Stimulated activated CD8-positive, alpha-beta memory T cell treated with anti-CD3 and anti-CD28 coated beads, Interleukin-4, amount 100 ng/mL, for 4 hours (primary cell): ENCODE measurements at places on chromosomes 3 and 15.

DNA sequence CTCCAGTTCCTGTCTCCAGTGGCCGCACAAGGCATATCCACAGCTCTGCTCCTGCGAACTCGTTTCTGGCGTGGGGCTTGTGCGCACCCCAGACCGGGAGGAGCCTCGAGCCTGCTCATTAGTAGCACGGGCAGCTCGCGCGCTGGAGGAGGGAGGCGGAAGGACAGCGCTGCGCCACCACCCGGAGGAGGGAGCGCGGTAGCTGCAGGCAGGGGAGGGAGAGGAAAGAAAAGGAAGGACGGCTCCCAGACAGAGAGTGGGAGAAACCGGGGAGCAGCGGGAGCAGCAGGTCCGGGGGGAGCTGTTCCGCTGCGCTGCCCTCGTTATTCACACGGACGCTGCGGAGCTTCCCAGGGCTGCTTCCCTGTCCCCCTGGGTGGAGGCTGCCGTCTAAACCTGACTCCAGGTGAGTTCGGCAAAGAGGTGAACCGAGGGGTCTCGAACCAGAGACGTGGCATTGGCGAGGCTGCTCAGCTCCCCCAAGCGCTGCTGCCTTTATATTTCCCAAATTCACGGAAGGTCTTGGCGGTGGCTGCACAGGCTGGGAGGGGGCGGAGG, 121.3 kb upstream of the ZNF717 start:
- DNase-seq = no peak

DNA sequence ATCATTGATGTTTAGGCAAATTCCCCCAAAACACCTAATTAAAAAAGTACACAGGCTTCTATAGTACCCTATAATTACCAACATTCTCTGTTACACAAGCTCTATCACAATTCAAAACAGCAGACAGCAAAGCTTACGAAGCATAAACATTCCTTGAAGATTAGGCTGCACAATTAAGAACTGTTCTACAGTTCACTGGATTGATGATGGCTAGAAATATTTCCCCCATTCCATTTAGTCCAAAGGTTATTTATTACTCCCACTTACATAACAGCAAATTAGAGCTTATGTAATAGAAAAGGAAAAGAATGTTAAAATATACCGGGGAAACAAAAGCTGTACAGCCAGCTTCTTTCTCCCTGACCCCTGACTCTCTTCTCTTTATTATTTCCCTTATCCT, 49.3 kb downstream of the UACA start:
- no peak for DNase-seq

DNA sequence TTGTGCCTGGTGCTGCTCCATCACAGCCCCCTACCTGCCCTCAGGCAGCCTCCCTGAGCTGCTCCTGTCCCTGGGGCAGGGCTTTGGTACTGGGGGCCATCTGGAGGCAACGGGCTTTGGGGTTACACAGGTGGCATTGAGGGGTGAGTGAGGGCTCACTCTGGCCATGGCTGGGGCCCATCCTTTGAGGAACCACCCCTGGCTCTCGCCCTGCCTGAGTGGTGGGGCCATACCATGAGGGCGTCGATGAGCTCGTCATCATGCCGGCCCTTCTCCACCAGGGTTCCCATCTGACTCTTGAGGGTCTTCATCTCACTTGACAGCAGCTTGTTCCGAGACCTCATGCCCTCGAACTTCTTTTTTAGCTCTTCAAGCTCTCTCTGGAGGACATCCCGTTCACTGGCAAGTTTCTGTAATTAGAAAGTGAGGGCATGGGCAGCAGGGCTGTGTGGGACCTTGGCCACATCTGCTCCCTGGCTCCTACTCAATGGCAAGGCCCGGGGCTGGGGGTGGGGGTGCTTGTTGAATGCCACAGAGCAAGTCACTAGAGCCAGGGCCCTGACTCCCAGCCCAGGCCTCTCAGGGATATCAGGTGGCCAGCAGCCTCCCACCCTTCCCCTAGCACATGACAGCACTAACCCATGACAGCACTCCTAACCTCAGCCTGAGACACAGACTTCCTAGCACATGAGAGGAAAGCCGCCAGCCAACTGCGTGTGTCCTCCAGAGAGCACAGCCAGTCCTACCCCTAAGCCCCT, 33.5 kb downstream of the CCDC13 start:
- DNase-seq = no peak

- DNase-seq = no peak
These were observed 1413.8 kb downstream of the SI start for GRCh38 chr3:163664466-163664865.

GRCh38 chr3:158097593-158098308, 8.5 kb downstream of the SHOX2 start:
- peak; percentile 11 for DNase-seq

DNA sequence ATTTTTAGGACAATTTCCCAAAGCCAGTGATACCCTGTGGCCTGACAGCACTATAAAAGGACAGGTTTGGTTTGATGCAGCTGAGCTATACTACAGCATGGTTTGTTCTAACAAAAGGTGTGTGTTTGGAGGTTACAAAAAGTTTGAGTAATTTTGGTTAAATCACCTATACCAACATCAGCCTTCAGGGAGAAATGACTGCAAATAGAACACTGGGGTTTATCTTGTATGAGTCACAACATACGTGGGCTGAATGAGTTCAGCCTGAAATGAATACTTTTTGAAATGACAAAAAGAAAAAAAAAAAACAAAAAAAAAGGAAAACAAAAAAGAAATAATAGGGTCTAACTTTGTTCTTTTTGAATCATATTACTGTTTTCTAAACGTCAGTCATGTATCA, 345.7 kb downstream of the CNTN3 start:
- no peak for DNase-seq

- DNase-seq = no peak
These were observed 11.2 kb downstream of the SCAP start for GRCh38 chr3:47464588-47464987.

GRCh38 chr3:20516311-20516710, 330.3 kb upstream of the SGO1 start:
- DNase-seq = no peak
